Activated naive CD8-positive, alpha-beta T cell treated with anti-CD3 and anti-CD28 coated beads, Interleukin-2, amount 50 U/mL, for 24 hours (primary cell): ENCODE measurements at places on chromosomes 4 and X.

DNA sequence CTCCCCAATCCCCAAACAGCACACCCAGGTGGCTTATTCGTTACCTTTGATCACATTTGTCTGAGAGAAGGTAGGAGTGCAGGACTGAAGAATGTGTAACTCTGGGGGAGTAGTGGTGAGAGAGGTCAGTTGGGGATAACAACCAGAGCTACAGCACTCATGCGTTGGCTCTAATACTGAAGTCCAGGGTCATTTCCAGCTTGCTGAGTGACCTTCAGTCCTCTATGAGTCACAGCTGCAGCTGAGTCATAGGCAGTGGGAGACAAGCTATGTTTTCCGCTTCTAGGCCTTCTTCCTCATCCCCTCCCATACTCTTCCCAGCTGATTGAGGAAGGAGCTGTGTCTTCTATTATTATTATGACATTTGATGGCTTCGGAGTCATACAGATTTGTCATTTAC lies 31.6 kb upstream of the CT47C1 start:
- DNase-seq, result no peak

- DNase-seq, result no peak
These were observed 465.1 kb upstream of the PCDH10 start for GRCh38 chr4:132683957-132684356.

DNA sequence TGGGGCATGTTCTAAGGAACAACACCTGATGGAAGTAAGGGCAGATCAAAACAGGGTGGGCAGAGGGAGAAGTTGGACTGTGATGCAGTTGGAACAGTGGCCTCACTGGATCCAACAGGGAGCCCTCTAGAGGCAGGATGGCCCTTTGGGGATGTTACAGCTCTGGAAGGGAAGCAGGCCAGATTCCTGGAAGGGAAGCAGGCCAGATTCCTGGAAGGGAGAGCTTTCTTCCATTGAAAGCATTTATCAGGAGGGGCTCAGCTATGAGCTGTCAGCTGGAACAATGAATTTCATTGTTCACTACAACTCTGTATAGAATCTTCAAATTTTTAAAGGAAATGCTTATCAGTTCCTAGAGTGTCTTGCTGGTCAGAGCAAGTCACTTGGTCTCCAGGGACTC lies 17.7 kb downstream of the IL15 start:
- DNase-seq, result no peak

DNA sequence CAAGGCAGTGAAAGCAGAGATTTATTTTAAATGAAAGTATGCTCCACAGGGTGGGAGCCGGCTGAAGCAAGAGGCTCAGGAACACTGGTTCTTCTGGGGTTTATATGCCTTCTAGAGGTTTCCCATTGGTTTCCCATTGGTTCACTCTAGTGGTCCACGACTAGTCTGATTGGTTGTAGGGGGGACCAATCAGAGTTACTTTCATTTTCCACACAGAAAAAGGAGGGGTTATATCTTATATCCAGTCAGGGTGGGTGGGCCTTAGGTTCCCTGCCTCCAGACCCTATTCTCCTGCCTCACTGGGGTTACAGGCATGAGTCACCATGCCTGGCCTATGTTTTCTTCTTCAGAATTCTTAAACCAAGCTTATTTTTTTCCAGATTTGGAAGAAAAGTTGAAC lies 101.6 kb downstream of the KLHL8 start:
- no peak for DNase-seq

DNA sequence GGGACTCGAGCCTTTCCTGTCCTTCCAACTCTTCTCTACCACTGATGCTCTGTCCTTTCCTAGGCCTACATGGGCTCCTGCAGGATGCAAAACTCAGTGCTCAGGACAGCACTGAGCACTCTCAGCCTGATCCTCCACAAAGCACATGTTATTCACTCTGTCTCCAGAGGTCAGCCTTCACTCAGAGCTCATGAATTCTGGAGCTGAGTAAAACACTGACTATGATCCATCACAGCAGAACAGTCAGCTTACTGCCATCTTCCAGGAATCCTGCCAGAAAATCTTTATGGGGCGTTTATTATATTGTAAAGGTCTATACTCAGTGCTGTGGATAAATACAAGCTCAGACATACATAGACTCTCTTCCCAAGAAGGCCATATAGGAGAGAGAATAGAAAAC lies 121.5 kb upstream of the CPEB2 start:
- no peak for DNase-seq

DNA sequence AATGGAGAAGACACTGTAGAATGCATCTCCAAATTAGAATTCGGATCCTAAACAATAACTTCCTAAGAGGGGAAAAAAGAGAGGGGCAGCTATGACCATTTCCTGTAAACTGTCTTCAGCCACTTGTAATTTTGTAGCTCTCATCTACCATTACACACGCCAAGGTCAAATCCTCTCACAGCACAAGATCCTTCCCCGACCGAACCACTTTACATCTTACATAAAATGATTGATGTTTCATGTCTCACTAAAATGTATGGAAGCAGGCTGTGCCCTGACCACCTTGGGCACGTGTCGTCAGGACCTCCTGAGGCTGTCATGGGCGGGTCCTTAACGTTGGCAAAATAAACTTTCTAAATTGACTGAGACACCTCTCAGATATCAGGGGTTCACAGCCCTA lies 24.1 kb upstream of the PBDC1 start:
- DNase-seq, result peak; percentile 23

DNA sequence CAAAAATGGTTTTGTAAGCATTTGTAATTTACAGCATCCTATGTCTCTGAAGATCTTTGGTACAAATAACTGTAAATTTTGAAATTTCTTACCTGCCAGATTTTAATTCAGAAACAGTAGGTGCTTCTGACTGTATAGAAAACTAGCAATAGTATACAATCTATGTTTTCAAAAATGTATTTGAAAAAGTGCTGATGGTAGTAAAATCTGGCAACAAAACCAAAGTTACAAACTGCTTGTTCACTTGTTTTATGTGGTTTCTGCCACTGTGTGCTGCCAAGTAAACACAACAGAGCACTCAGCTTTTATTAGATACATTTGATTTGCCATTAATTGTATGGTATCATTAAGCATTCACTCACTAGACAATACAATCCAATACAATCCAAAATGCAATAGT lies 206.1 kb downstream of the CPE start:
- DNase-seq, result no peak

GRCh38 chr4:34309383-34309906 lies 1934.9 kb downstream of the ARAP2 start:
- DNase-seq, result no peak

- DNase-seq, result no peak
These were observed 13.0 kb downstream of the RAB9B start for GRCh38 chrX:103818842-103819619.

- no peak for DNase-seq
These were observed 140.0 kb downstream of the COL4A6 start for GRCh38 chrX:108298165-108298602.

DNA sequence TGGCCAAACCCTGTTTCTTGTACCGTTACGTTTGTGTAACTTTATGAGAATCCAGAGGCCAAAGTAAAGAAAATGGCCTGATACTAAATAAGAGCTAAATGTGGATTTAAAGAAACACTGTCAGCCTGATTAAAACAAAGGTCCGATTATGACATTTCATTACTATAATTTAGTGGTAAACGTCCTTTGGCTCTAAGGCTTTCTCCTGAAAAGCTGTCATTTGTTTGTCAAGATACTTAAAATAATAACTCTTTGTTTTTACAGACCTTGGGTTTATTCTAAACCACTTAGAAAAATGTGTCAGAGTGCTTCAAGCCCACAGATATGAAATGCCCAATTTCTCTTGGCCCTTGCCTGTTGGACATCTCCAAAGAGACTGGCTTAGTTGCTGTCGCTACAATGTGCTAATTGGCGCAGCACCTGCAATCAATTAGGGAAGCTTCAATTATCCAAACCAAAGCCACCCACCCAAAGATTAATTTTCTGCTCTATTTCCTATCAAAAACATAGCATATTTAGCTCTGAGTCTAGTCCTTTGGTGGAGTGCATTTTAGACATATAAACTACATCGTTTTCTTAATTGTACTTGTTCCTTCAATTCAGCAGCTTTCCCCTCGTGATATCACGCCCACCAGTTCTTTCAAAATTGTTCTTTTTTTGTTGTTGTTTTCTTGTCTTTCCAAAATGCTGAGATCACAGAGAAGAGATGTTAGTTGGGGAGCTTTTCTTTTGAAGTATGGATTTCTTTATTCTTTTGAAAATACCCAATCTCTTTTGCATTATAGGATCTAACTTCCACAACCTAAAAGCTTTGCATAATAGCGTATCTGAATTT lies 13.6 kb downstream of the SMIM20 start:
- no peak for DNase-seq

GRCh38 chrX:38500141-38500540 lies 61.2 kb upstream of the TSPAN7 start:
- no peak for DNase-seq

DNA sequence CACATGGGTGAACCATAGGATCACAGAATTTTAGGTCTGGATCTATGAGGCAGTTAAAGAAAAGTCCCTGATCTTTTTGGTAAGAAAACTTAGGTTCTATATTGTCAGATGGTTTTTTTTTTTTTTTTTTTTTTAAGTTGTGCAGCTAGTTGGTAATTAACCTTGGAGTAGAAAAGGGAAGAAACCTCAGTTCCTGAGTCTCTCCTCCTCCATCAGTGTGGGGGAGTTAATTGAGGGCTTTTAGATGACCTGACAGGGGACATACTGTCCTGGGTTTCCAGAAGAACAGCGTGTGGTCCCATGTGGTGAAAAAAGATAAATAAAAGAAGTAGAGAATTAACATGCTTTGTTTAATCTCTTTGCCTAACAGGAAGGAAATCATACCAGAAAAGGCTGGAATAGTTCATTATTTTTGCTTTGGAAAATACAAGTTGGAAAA lies 123.7 kb downstream of the ARHGAP10 start:
- DNase-seq, result no peak

DNA sequence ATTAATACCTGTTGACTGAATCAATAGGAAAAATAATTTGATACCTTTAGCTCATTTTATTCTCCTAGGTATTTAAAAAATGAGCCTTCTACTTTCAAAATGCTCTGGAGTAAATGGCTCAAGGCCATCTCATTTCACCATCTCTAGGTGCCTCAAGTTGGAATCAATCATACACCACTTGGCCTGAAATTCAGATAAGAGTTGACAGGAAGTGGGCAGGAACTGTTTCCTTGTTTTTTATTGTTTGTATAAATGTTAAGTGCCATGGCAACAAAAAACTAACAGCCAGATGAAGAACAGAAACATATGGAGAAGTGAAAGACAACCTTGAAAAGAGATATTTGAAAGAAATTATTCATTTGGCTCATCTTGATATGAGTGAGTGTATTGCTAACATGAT lies 12.4 kb downstream of the LIMCH1 start:
- no peak for DNase-seq

DNA sequence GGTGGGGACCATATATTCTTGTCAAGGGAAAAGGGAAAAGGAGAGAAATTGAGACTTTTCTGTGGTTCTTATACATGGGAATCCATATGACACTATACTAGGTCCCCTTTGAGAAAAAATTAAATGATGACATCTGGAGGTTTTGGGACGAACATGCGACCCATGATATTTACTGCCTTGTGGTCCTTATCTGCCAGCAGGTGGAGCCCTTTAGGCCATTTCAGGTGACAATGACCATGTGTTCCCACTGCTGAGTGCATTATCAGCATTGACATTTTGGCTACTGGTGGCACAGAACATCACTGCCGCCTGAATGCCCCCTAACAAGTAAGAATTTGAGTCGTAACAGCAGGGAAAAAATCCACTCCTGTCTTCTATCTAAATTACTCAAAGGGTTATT lies 843.4 kb downstream of the FSTL5 start:
- no peak for DNase-seq

DNA sequence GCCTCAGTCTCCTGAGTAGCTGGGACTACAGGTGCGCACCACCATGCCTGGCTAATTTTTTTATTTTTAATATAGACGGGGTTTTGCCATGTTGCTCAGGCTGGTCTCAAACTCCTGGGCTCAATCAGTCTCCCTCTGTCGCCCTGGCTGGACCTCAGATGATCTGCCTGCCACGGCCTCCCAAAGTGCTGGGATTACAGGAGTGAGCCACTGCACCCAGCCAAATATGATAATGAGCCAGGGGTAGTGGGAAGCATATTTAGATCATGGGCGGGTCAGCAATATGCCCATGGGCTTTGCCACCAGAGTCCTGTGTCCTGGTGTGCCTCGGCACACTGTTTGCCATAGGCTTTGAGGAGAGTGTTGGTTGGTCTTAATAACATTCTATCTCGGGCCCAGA lies 71.8 kb downstream of the FAM193A start:
- DNase-seq, result no peak

GRCh38 chrX:129737916-129738315 lies 863 bp upstream of the XPNPEP2 start:
- no peak for DNase-seq

GRCh38 chrX:154021131-154021611 lies 1.5 kb upstream of the IRAK1 start:
- DNase-seq, result peak; percentile 35

- DNase-seq, result no peak
These were observed 216.3 kb upstream of the LEF1 start for GRCh38 chr4:108385076-108385475.

- no peak for DNase-seq
These were observed 749.6 kb downstream of the RAB28 start for GRCh38 chr4:12734586-12734985.

- DNase-seq, result no peak
These were observed 204.8 kb upstream of the CT83 start for GRCh38 chrX:116667346-116668134.

DNA sequence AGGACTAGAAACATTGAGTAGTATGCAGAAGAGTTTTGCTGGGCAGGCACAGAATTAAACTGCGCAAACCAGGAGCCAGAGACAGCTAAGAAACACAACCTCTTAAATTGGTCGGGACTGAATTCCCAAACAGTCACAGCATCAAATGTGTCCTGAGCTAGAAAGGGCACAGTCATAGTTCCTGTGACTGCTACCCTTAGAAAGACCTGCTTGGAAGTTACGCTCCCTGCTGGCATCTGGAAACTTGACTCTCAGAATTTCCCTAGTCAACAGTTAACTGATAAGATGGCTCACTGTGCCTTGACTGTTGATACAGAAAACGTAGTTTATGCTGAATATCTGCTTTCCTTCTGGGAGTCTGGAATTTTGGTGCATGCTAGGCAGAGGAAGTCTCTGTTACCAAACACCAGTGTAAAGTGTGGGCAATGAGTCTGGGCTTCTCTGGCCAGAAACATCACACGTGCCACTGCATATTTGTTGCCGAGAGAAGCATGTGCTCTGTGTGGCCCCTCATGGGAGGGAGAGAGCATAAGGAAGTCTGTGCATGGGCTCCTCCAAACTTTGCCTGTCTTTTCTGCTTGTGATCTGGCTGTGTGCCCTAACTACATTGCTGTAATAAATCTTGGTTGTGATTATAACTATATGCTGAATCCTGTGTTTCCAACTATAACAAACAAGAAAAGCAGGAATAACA lies 11.6 kb upstream of the EOLA2 start:
- DNase-seq, result no peak

GRCh38 chr4:110198049-110198434 lies 373 bp downstream of the ELOVL6 start:
- DNase-seq, result no peak

- DNase-seq, result peak; percentile 45
These were observed 51.7 kb upstream of the CHRNA9 start for GRCh38 chr4:40283413-40283812.

- DNase-seq, result no peak
These were observed 14.8 kb downstream of the CXCL3 start for GRCh38 chr4:74023709-74024108.

GRCh38 chr4:83783215-83783614 lies 247.3 kb downstream of the GPAT3 start:
- DNase-seq, result no peak

GRCh38 chr4:6926681-6927478 lies 17.3 kb downstream of the TBC1D14 start:
- DNase-seq, result peak; percentile 30

GRCh38 chr4:179671609-179672008 lies 2229.4 kb upstream of the AGA start:
- DNase-seq, result no peak

- DNase-seq, result no peak
These were observed 1197.4 kb upstream of the ADGRL3 start for GRCh38 chr4:60002603-60003337.
